ENCODE measurements at places on chromosomes 6 and 20. TPM values are rescaled to one million over a fixed set of nuclear protein-coding genes. Genes with fewer than 3 reads are reported as not detected.

DSE gene
- 106 TPM for total RNA-seq

SLC17A9 gene
- total RNA-seq: 6.4 TPM

NRN1 gene
- under 0.01 TPM for total RNA-seq

BMP7 gene
- not detected for total RNA-seq

NDRG3 gene
- total RNA-seq: 37.8 TPM

TRIM40 gene
- total RNA-seq: not detected

PDE7B gene
- total RNA-seq: 22.1 TPM

HSPA12B gene
- total RNA-seq: 0.17 TPM

TRIM31 gene
- not detected for total RNA-seq

RRAGD gene
- total RNA-seq: 1.8 TPM

RCAN2 gene
- 5.6 TPM for total RNA-seq

ASIP gene
- total RNA-seq: not detected

SNRNP48 gene
- 10.0 TPM for total RNA-seq

MICB gene
- 17.2 TPM for total RNA-seq

CTSA gene
- 116 TPM for total RNA-seq

ZHX3 gene
- 27.7 TPM for total RNA-seq

SNAP25 gene
- total RNA-seq: 4.5 TPM

PMEPA1 gene
- 1.0 TPM for total RNA-seq

IRF4 gene
- under 0.01 TPM for total RNA-seq

CNBD2 gene
- total RNA-seq: 2.6 TPM

ASXL1 gene
- total RNA-seq: 29.3 TPM

COL9A1 gene
- not detected for total RNA-seq

LINC00237 gene
- not detected for total RNA-seq

BHLHE23 gene
- total RNA-seq: not detected

HNF4A gene
- total RNA-seq: not detected

AKAP12 gene
- 65.5 TPM for total RNA-seq

NFKBIL1 gene
- total RNA-seq: 44.3 TPM

PNPLA1 gene
- not detected for total RNA-seq

KCNQ2 gene
- total RNA-seq: not detected

PROKR2 gene
- total RNA-seq: not detected

TBXT gene
- total RNA-seq: not detected

FAXC gene
- total RNA-seq: 0.51 TPM

MUC22 gene
- not detected for total RNA-seq

MAFB gene
- 7.7 TPM for total RNA-seq

PKIB gene
- total RNA-seq: 1.3 TPM

CHMP4B gene
- 26.3 TPM for total RNA-seq

CPXM1 gene
- total RNA-seq: 0.50 TPM

CFB gene
- 87.1 TPM for total RNA-seq

GSTA3 gene
- not detected for total RNA-seq

PCMT1 gene
- 97.6 TPM for total RNA-seq

HS3ST5 gene
- not detected for total RNA-seq

SAMD3 gene
- 2.8 TPM for total RNA-seq

HLA-DPB1 gene
- 5.4 TPM for total RNA-seq

LAMA2 gene
- 67.5 TPM for total RNA-seq

NKAPL gene
- 3.3 TPM for total RNA-seq

CTAGE9 gene
- total RNA-seq: not detected

SPINT3 gene
- total RNA-seq: not detected

C20orf144 gene
- under 0.01 TPM for total RNA-seq

RIMS4 gene
- total RNA-seq: under 0.01 TPM

HLA-DRB1 gene
- total RNA-seq: under 0.01 TPM
